AG20443 (cell line): ENCODE measurements at places on chromosomes 4 and X.

DNA sequence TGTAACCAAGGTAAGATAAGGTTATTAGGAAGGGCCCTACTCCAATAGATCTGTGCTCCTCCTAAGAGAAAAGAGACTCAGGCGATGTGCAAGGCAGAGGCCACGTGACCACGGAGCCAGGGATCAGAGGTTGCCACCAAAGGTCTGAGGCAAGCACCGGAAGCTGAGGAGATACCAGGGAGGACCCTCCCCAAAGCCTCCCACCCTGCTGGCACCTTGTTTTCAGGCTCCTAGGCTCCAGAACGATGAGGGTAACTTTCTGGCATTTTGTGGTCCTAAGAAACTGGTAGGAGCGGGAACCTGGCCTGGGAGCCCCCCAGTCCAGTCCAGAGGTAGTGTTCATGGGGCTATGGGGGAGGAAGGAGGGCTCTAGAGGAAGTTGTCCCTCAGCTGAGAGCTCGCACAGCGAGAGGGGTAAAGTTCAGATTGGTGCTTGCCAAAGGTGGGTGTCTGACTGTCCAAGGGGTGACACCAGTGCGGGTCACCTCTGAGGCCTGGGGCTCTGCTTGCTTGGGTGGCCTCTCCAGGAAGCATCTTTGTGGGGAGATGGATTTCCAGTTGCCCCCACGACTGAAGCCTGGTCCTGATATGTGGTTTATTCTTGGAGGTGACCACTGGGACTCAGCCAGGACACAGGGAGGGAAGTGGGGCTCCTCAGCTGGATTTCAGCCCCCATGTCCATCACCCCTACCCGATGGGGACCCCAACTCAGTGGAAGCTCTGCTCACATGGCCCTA, 7.5 kb upstream of the LETM1 start:
- DNase-seq, result no peak

GRCh38 chr4:83113429-83113786, 1.1 kb downstream of the PLAC8 start:
- no peak for DNase-seq

DNA sequence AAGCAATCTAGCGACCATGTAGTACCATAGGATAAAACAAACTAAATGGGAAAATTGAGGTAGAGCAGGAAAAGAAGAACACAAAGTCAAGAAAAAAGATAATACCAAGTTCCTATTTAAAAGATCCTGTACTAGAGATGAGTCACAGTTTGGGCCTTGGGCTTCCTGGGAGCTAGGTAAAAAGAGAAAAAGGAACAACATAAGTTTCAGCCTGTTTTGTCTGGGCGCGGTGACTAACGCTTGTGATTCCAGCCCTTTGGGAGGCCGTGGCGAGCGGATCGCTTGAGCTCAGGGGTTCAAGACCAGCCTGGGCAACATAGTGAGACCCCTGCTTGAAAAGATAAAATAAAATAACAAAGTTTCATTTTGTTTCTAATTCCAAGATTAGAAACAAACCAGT, 14.0 kb upstream of the TMEM156 start:
- DNase-seq, result no peak

DNA sequence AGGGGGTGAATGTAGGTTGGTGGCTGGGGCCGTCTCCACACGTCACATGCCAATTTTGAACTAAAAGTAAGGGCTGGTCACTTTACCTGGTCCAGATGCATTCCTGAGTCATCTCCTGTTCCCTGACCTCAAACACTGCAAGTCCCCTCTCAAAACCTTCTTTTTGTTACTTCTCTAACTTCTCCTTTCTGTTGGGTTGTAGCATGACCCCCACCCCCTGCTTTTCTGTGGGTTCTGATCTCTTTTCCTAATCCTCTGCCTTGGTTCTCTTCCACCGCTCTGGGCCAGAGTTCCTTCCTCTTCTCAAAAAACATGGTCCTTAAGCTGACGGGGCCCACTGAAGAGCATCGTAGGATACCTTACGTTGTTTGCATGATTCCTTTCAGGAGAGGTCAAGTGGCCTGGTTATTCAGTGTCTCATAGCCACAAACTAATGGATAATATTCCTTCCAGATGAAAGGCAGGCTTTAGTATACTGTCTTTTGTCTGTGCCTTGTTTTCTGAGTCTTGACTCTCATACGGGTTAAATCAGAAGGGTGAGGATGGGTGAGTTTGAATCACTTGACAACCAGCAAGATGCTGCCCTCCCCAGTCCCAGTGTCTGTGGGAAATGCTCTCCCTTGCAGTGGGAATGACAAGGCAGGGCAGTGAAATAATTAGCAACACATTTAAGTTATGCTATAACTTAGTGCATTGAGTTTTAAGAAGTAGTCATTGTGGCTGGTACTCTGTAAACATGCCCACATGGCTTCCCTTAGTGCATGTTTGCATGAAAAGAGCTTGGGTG, 15.1 kb downstream of the SMS start:
- DNase-seq, result no peak

GRCh38 chrX:19899217-19899788, 11.9 kb upstream of the SH3KBP1 start:
- no peak for DNase-seq

DNA sequence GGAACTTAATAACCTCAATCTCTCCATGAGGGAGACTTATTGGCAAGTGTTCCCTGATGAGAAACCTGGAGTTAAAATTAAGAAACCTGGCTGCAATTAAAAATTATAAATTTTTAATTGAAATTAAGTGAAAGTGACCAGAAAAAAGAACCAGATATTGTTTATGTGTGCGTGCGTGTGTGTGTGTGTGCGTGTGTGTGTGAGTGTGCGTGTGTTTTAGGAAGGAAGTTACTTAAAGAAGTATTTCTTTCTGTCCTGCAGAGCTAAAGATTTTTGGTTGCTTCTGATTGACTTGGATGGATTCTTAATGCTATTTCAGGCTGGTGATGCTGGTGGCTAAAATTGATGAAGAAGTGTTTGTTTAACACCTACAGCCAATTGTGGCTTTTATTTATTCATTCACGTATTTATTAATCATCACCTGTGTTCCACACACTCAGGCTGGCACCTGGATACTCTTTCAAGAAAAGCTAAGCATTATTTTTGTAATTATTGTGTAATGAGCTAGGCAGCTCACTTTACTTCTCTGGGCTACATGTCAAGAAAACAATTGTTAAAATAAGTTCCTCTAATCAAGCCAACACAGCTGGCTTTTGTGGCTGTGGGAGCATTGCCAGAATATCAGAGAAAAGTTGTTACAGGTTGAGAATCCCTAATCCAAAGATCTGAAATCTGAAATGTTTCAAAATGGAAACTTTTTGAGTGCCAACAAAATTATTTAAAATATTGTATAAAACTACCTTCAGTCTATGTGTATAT, 68.5 kb downstream of the CEP44 start:
- no peak for DNase-seq

DNA sequence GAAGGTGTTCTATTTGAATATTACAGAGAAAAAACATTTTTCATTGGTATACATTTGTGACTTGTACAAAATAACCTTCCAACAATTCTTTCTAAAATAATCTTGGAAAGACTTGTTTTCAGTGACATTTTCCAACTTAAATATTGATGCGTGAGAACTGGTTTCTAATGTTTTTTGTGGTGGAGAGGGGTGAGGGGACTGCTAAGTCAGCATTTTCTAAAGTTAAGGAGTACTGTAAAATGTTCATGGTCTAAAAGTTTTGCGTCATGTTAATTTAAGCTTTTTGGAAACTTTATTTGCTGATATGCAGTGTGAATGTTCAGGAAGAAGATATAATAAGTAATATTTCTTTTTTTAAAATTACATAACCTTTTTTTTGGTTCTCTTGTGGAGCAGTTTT, 229.3 kb downstream of the MAGEB5 start:
- DNase-seq, result no peak

DNA sequence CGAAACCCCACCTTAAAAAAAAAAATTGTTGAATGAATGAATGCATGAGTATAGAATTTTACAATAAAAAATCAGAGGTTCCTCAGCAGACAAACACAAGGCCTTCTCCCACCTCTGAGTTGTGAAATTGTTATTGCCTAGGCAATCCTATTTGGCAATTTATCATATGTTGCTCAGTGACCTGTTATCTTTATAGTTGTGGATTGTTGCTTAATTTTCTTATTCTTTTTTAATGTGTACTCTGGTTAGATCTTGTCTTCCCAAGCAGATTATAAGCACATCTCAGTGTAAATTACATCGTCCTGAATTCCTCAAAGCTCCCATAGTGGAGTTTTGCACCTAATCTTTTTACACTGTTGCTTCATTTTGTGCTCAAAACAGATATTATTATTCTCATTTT, 71.9 kb downstream of the RBM47 start:
- no peak for DNase-seq

DNA sequence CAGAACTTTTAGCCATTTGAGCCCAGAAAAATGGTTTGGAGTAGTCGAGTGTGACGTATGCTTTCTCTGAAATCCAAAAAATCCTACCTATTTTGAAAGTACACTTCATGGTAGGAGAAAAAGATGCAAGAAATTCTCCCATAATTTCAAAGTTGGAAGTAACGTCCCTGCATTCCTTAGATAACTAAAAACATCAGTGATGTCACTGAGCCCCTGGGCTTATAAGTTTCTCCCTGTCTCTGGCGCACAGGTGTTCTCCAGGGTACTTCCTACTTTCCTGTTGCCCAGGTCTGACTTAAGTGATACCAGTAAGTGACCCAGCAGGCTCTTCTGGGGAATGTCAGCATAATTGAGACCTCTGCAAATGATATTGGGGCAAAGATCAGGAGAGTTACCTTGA, 90.5 kb upstream of the WDR1 start:
- DNase-seq, result no peak

DNA sequence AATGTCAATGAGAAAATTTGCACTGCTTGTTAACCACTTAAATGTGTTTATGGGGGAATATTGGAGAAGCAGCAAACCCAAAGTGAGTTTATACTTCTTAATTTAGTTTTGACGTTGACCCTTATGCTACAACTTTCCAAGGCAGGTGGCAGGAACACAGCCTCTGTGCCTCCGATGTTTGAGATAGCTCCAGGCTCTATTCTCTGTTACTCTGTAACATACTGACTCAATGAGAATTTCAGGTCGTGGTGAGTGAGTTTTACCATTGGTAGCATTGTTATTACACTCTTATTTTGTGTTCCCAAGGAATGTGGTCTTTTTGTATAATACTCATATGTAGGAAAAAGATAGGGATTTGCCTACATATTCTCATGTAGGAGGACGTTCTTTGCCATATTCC, 210.7 kb downstream of the BMPR1B start:
- DNase-seq, result no peak

DNA sequence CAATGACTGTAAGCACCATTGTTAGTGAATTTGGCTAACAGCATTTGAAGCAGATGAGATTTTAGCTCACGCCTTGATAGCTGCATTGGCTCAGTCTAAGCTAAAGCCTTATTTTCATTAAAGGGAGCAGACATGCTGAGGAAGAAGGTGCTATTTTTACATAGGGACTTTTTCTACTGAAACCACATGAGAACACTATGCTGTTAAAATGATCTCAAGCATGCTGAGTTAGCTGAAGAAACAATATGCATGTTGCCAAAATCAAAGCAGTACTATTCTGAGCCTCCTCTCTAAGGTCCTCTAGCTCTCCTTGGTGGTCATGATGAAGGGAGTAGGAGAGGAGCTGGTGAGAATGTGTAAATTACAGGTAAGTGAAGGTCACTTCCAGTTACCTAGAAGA, 134.4 kb upstream of the JADE1 start:
- no peak for DNase-seq

DNA sequence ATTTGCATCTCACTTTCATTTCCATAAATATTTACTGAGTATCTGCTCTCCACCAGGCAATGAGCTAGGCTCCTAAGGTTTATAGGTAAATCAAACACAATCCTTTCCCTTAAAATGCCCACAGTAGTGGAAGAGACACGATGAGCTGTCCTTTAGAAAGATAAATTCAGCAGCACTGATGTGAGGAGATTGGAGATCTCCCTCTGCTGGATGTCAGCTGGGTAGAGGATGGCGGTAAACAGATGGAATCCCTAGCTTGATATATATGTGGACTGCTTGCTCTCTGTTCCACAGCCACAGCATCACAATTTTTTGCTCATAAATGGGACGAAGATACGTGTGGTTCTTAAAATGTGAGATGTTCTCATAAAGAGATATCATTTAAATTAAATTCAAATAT, 216.4 kb upstream of the RASGEF1B start:
- no peak for DNase-seq

DNA sequence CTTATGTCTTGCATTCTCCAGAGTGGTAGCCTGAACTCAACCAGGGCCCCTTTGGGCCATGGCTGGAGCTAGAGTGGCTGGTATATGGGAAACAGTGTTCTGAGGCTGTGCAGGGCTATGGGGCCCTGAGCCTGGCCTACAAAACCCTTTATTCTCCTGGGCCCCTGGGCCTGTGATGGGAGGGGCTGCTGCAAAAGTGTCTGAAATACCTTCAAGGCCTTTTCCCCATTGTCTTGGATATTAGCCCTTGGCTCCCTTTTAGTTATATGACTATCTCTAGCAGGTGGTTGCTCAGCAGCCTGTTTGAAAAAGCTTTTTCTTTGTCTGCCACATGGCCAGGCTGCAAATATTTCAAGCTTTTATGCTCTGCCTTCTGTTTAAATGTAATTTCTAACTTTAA, 22.5 kb downstream of the APOOL start:
- DNase-seq, result no peak

DNA sequence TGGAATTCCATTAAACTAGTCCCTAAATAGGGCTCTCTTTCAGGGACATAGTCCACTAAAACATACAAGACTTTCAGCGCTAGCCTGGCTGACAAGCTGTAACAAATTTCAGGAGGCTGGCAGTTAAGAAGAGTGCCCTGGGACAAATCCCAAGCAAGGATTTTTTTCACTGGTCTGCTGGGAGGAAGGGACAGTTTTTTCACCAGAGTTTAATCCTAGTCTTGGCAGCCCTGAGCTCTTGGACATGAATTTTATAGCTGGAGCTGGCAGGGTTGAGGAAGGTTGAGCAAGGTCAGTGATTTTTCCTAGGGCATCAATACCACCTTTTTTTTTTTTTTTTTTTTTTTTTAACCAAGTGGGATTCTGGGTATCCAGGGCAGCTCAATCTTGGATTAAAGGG, 184.4 kb downstream of the SH2D1A start:
- DNase-seq, result no peak

- no peak for DNase-seq
Observed at GRCh38 chrX:153925739-153926551, at the start of gene ARHGAP4. ARHGAP4 (minus strand) TSS chrX:153926264; CDS start chrX:153926202, 62 bp downstream.

DNA sequence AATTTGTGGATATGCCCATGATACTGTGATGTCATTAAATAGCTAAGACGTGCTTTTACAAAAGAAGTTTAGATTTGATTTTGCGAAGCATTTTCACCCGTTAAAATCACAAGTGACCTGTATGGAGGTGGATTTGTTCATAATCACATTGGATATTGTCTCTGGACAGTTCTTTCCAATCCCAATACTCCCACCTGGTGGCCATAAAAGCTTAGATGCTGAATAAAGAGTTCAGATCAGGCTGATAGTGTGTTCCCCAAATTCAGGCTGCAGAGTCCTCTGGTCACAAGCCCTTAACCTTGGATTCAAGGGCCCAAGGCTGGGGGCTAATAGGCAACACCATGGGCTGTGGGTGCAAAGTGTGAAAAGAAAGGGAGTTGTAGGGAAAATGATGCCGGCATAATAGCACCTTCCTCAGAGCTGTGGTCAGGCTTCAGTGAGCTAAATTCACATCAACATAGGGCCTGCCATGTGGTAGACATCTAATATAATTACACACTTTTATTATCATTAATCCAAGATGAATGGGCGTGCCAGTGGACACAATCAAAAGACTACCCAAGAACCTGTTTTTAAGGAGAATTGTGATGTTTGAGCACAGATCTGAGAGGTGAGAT, 28.1 kb downstream of the SMIM43 start:
- peak; percentile 66 for DNase-seq

- DNase-seq, result no peak
Observed at GRCh38 chr4:11426731-11427120, 2.0 kb downstream of the HS3ST1 start.

- peak; percentile 51 for DNase-seq
Observed at GRCh38 chr4:15344041-15344440, 83.8 kb upstream of the C1QTNF7 start.

- no peak for DNase-seq
Observed at GRCh38 chrX:107541244-107541643, 87.1 kb upstream of the PRPS1 start.
